CD4-positive, alpha-beta T cell (primary cell): ENCODE measurements at places on chromosomes 12 and 14. TPM values are rescaled to one million over a fixed set of nuclear protein-coding genes. Genes with fewer than 3 reads are reported as not detected.

Gene FIGNL2
- total RNA-seq = 1.3 TPM

Gene DCAF5
- 61.5 TPM for total RNA-seq

Gene LBHD2
- total RNA-seq = not detected

Gene SYT10
- total RNA-seq = not detected

Gene TOMM20L
- not detected for total RNA-seq

Gene CPNE6
- not detected for total RNA-seq

Gene PLBD2
- 12.2 TPM for total RNA-seq

Gene MDGA2
- total RNA-seq = not detected

Gene NELL2
- total RNA-seq = 147 TPM

Gene RPS6KA5
- 28.0 TPM for total RNA-seq

Gene SLC5A8
- not detected for total RNA-seq

Gene RILPL1
- total RNA-seq = 3.4 TPM

Gene SIX6
- not detected for total RNA-seq

Gene ERGIC2
- total RNA-seq = 29.4 TPM

Gene TMEM106C
- total RNA-seq = 17.4 TPM

Gene BAZ1A
- total RNA-seq = 52.3 TPM

Gene STXBP6
- total RNA-seq = not detected

Gene SLC4A8
- total RNA-seq = 1.3 TPM

Gene KCNK10
- total RNA-seq = not detected

Gene FLRT2
- not detected for total RNA-seq

Gene SRGAP1
- total RNA-seq = 0.03 TPM

Gene CISTR
- total RNA-seq = not detected

Gene NKX2-1
- total RNA-seq = not detected

Gene KCNK13
- not detected for total RNA-seq

Gene RNASE2
- total RNA-seq = 0.34 TPM

Gene TAS2R50
- total RNA-seq = 0.67 TPM

Gene DUSP16
- total RNA-seq = 33.3 TPM

Gene ARF6
- total RNA-seq = 67.2 TPM

Gene HSP90AA1
- total RNA-seq = 451 TPM

Gene GPX2
- not detected for total RNA-seq

Gene SLC38A6
- total RNA-seq = 10.0 TPM

Gene LMO3
- total RNA-seq = not detected

Gene ALKBH1
- 5.6 TPM for total RNA-seq

Gene CCDC177
- not detected for total RNA-seq

Gene CATSPERB
- 7.1 TPM for total RNA-seq

Gene GARIN6
- total RNA-seq = not detected

Gene EFS
- not detected for total RNA-seq

Gene GALNT8
- total RNA-seq = 0.56 TPM

Gene GPR135
- total RNA-seq = 0.91 TPM
